ENCODE measurements at places on chromosomes 4 and X.

GRCh38 chr4:103375278-103375677 lies 177.1 kb upstream of the CENPE start:
- no peak for DNase-seq

DNA sequence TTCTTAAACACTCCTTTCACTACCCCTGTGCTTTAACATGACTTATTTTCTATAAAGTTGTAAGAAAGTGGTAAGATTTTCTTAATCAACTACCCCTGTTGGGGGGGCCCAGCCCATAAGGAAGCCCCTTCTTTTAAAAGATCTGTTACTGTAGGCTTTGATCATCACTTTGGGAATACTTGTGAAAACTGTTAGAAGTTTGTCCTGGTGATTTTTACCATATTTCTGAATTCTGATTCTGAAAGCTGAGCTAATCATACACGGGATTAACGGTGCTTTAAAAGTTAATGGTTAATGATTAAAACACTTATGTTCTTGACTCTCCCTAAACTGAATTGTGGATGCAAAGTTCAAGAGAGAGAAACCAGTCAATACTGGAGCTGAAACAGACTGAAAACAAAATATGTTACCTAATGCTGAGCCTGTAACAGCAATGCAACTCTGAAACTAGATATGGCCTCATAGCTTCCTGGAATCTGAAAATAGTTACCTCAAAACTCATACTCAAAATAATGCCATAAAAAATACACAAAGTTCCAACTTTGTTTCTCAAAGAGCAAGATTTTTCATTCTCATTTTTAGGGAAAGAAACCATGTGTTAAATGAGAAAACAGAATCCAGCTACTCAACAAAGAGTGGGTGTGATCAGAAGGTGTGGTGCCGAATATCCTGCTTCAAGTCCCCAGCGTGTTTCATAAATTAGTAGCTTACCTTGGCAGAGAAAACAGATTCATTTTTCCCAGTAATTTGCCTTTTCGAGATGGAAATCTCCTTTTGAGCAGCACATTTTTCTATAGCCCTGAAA lies 31.6 kb downstream of the ADH7 start:
- DNase-seq, result no peak

DNA sequence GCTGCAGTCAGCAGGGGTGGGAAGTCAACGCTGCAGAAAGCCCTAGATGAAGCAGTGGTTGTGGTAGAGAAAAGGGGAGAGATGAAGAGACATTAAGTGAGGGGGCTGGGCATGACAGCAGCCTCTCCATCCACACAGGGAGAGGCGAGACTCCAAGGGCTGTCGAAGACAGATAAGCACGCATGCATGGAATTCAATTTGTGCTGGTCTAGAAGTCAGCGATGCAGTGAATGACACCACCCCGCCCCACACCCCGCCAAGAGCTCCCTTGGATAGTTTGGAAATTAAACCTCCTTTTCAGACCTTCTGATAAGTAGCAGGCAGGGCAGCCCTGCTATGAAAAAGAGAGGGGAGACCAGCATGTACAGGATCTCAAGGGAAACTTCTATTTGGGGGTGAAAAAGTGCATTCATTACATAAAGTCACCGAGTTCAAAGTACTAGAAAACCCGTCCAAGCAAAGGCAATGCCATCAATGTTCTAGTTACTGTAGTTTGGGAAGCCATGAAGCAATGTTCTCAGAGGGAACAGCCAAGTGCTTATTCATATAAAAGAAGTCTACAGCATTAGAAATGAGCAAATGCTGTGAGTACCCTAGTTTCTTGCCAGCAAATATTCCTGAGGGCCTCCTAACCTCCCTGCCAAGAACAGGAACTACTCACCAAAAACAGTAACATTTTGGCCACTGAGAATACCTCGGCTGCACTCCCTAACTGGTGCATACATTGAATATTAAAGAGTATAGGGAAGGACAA lies 152.3 kb upstream of the ANXA10 start:
- no peak for DNase-seq

DNA sequence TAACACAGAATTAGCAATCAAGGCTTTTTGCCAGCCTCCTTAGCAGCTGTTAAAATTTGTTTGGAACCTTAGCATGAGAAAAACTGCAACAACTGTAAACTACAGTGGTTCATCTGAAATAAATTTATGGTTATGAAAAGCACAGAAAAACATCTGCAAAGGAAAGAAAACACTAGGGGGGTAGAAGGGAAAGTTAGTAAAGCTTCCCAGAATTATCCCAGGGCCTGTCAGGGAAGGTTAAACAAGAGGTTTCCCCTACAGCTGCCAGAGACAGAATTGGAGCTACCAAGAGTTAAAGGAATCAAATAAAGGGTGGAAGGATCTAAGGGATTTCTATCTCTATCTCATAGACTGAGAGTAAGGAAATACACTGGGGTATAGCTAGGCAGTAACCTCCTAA lies 234.7 kb upstream of the DIAPH2 start:
- DNase-seq, result no peak

DNA sequence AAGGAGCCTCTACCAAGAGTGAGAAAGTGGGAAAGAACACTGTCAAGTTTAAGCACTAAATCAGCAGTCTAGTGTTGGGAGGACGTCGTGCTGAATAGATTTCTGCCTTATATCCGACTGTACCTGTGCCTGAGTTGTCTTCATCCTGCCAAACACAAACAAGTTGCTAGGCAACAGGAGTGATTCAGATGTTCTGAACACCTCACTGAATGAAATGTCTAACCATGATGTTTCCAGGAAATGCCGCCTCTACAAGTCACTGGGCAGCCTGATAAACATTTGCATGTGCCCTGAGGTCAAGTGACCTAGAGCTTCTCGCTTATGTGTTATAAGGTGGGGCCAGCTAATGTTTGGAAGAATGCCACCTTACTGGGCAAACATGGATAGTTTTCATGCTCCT lies 37.9 kb downstream of the SGMS2 start:
- DNase-seq, result no peak

DNA sequence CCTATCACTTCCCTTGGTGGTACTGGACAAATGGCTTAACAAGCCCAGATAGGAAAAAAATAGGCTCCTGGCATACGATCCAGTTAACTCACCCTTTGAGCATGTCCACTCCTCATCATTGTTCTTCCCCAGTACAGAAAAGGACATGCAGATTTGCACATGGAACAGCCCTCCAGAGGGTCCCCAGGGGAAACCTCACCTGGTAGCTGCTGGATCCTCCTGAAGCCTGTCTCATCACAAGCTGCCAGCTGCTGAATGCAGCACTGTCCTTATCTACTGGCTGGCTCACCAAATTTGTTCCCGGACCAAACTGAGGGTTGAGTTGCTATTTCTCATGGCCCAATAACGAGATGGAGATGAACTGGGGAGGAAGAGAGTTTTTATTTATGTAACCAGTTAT lies 49.4 kb downstream of the SERTM2 start:
- no peak for DNase-seq

DNA sequence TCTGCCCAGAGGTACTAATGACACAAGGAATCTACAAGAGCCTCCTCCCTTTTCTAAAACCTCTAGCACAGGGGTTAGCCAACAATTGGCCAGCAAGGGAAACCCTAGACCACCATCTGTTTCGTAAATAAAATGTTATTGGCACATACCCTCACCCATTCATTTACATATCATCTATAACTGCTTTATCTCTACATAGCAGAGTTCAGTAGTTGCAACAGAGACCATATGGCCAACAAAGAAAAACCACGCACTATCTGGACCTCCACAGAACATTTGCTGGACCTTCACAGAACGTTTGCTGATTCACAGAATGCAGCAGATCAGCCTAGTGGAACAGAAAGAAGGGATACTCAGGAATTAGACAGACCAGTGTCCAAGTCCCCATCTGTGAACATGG lies 9.4 kb downstream of the SLC2A9 start:
- no peak for DNase-seq

- no peak for DNase-seq
Measured at GRCh38 chr4:65033899-65034298, 624.6 kb upstream of the TECRL start.

DNA sequence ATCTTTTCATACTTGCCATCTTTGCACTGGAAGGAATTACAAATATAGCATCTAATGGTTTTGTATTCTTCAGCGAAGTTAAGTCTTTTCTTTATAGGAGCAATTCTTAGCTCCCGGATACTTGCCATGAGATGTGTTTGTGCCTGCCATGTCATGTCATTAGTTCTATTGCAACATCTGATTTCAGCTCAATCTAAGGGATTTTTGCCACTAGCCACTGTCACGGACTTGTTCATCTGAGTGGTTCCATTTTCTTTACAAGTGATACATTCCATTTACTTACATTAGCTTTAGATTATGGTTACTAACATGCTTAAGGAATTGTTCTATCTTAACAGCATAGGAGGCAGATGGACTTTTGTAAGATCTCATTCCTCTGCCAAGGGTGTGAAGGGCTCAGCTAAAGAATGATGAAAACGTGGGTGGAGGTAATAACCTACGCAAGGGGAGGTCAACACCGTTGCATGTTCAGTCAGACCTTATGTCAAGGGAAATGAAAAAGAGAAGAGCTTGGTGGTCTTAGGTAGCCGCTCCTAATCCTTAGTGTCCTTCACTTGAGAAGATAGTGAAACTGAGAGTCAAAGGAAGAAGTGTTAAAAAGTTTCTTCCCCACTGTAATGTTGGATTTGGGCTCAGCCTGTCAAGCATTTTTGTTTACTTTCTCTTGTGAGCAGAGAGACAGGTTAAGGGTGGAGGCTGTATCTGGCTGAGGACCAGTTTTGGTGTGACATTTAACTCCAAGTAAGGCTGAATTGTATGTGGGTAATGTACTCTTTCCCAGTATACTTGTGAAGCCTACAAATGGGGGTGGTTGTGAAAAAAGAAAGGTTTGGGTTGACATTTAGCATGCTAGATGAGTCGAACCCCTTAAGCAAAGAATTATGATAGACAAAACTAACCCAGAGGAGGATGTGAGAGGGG lies 3.6 kb upstream of the KLHL2 start:
- no peak for DNase-seq

DNA sequence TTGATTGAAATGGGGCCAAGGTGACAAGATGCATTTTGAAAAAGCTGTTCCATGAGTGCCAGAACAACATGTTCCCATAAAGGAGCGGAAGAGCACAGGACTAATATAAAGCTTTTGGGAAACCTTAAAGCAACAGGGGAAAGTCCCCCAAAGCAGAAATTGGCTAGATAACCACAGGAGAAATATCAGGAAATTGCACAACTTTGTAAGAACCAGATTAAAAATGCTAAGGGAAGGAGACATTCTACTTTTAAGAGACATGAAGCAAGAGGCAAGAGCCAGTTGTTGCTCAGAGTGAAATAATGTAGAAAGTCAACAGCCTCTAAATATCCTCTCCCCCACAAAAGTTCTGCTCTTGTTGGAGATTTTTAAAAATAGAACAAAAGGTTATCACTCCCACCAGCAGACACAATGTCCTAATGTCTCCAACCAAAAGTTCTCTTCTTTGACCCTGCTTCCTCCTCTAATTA lies 85.2 kb upstream of the LNX1 start:
- no peak for DNase-seq

- no peak for DNase-seq
Measured at GRCh38 chr4:78310007-78310739, 241.4 kb upstream of the ANXA3 start.

GRCh38 chr4:107210450-107211239 lies 174.5 kb upstream of the DKK2 start:
- DNase-seq, result no peak

- no peak for DNase-seq
Measured at GRCh38 chr4:187919966-187920365, 75.6 kb upstream of the ZFP42 start.

DNA sequence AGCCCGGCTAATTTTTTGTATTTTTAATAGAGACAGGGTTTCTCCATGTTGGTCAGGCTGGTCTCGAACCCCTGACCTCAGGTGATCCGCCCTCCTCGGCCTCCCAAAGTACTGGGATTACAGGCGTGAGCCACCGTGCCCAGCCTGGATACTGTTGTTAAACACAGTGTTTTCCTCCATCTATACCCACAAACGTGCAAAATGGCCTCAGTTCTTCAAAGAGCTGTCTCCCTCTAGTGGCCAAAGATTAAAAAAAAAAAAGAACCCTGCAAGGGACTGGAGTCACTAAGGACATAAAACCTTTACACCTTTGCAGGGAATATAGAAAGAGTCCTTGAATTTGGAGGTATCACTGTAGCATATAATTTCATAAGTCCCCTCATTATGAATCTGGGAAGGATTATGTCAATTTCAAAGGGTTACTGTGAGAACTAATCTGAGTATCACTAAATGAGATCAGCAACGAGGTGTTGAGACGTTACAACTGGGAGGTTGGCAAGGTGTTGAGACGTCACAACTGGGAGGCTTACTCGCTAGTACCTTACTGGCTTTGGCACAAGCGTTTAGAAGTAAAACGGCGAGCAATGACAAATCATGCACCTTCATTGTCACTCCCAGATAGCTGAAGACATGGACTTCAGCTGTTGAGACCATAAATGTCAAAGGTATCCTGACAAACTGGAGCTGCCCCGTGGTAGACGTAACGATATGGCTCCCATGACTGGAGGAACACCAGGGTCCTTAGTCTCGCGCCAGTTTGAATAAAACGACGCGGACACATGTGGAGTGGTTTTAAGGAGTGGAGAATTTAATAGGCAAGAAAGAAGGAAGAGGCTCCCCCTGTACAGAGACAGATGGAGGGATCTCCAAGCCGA lies 33.4 kb upstream of the ENPP6 start:
- no peak for DNase-seq

DNA sequence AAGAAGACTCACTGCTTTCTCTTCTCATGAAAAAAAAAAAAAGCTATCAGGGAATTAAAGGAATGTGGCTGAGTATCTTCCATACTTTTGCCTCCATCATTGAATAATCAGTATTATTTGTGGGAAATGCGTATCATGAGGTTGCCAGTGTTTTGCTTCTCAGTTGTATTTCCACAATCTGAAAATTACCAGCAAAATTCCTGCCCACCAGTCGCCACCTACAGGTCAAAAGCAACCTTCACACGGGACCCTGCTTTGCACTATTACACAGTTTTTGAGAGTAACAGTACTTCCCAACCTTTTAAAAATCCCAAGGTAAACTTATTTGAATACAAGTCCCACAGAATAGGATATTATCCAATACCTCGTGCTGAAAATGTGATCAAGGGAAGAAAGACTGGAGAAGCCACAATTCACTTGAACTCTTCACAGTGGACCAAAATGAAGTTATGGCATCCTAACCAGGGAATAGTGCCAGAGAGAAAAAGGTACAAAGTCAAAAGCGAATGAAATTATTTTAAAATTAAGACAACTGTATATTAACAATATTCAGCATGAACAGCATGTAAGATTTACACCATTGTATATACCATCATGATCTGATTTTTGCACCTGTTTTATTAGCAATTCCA lies 30.4 kb downstream of the PGRMC1 start:
- no peak for DNase-seq

GRCh38 chrX:111338095-111338698 lies 67.9 kb upstream of the CAPN6 start:
- no peak for DNase-seq

GRCh38 chr4:4408132-4408523 lies 21.2 kb downstream of the NSG1 start:
- DNase-seq, result no peak

DNA sequence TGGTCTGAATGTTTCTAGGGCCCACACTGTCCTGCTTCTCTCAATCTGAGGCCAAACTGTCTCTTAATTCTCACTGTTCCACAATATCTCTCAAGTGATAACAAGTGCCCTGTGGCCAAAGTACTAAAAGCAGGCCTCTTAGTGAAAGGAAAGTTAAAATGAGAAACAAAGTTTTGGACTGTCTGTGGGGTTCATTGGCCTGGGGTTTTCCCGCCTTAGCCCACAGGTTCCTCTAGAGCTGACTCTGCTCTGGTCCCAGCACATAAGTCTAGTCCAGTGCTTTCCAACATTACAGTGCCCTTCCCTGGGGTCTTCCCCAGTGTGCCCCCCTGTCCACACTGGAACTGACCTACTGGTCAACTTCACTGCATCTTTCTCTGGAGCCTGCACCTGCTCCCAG lies 6.3 kb downstream of the MAGEB1 start:
- no peak for DNase-seq

GRCh38 chr4:149403081-149403480 lies 412.6 kb downstream of the IQCM start:
- no peak for DNase-seq

Measured in effector CD8-positive, alpha-beta T cell (primary cell).